Thoracic aorta (tissue), 2 donors: ENCODE measurements at places on chromosomes 6 and 20.

DNA sequence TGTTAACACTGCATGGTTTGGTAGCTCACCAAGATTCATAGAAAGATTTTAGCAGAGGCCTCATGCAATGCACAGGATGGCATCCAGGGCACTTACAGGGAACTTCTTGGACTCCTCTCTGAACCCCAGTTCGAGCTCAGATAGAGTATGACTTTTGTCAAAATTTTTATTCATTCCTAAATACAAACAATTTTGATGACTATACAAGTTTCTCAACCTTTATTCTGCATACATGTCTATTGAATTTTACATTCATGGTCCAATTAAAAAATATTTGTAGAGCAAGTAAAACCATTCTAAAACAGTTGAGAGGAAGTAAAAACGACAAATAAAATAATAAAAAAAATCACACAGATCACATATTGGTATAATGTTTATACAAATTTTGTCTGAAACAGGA lies 219.0 kb upstream of the MAN1A1 start:
- DNase-seq, result no peak

DNA sequence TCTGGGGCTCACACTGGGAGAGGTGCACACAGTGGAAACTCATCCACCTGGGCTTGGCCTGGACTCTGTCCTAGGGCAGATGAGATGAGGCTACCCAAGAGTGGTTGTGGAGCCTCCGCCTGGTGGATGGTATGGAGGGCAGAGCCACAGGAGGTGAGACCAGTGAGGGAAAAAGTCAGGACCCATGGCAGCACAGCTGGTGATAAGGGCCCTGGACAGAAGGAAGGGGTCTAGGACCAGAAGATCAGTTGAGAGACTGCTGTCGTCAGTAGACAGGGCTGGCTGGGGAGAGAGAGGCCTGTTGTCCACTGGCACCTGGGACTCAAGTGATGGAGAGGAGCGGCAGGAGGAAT lies 29.8 kb downstream of the PLCG1 start:
- DNase-seq, result no peak

GRCh38 chr6:33375143-33375671 lies 16.4 kb upstream of the KIFC1 start:
- DNase-seq, result peak; percentile 56

- no peak for DNase-seq
These were observed 18.2 kb downstream of the GPX5 start for GRCh38 chr6:28543651-28544610.

- DNase-seq, result no peak
These were observed 152.2 kb downstream of the TRIM27 start for GRCh38 chr6:28771401-28772267.

DNA sequence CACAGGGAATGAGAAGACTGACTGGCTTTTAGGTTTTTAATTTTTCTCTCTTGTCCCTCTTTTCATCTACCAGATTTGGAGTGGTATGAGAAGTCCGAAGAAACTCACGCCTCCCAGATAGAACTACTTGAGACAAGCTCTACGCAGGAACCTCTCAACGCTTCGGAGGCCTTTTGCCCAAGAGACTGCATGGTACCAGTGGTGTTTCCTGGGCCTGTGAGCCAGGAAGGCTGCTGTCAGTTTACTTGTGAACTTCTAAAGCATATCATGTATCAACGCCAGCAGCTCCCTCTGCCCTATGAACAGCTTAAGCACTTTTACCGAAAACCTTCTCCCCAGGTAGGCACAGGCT lies 644 bp downstream of the MAD2L1BP start:
- DNase-seq, result no peak

DNA sequence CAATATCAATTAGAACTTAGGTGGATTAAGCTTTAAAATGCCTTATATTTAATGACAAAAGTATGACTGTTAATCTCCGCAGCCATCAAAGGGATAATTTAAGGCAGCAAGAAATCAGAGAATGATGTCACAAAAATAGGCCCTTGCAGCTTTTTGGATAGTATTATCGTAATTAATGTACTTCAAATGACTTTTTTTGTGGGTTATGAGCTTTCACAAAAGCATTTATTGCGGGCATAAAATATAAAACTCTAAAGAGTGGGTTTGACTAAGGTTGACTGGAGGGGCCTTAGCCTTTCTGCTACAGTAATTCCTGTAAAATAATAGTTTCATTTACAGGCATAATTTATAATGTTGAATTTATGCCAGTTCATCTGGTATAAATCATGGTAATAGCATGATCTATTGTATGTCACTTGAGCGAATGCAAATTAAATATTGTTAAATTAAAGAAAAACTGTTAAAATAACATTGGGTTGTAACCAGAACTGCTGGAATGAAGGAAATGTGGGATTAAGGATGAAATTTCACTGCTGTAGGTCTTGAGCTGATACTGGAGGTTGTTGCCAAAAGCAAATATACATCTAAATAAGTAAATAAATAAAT lies 78.5 kb upstream of the ZFP64 start:
- no peak for DNase-seq

DNA sequence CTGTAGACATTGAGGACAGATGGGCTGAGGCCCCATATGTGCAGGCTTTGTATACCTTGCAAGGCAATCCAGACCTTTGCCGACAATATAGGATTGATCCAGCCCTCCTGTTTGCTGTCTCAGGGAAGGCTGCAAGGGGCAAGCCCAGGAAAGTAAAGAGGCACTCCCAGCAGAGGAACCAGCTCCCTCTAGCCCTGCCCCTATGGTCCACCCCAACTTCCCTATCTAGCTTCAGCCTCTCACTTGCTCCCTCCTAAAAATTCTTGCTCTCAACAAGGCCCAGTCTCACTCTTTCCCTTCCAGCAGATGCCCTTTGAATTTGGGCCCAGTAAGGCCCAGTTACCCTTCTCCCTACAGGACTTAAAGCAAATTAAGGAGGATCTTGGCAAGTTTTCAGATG lies 92.6 kb downstream of the JARID2 start:
- DNase-seq, result no peak

DNA sequence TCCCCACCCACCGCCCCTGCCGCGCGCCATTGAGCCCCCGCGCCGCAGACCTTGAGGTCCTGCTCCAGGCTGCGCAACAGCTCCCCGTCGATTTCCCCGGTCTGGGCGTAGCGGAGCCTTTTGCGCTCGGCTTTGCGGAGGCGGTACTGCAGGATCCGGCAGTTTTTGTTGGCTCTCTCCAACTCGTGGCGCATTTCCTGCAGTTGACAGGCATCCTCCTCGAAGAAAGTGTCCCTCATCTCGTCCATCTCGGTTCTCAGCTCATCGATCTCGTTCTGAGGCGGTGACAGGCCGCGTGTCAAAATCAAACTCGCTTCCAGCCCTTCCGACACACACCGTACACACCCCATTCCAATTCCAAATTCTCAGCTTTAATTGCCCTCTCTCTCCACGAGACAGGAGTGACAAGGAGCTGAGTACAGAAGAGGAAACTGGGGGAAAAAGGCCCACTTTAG lies 4.3 kb downstream of the MTCL3 start:
- no peak for DNase-seq

GRCh38 chr6:67639161-67639560 lies 995.9 kb upstream of the ADGRB3 start:
- no peak for DNase-seq

- DNase-seq, result no peak
These were observed 31.8 kb upstream of the DSE start for GRCh38 chr6:116338943-116339342.

DNA sequence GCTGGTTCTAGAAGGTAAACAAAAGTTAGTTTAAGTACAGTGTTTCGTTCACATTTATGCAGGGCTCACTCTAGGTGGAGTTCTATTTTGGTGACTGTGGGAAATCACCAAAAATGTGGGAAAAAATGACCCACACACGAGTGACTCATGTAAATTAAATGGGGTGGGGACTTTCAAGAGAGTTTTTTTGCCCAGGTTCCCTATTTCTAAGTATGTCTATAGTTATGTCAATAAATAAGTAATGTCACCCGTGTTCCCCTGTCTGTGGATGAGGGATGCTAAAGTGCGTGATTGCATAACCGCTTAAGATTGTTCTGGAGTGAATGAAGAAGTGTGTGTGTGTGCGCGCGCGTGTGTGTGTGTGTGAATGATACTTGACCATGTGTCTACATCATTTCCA lies 69.1 kb downstream of the MYB start:
- no peak for DNase-seq

GRCh38 chr6:106770663-106771062 lies 141.3 kb downstream of the QRSL1 start:
- DNase-seq, result no peak

DNA sequence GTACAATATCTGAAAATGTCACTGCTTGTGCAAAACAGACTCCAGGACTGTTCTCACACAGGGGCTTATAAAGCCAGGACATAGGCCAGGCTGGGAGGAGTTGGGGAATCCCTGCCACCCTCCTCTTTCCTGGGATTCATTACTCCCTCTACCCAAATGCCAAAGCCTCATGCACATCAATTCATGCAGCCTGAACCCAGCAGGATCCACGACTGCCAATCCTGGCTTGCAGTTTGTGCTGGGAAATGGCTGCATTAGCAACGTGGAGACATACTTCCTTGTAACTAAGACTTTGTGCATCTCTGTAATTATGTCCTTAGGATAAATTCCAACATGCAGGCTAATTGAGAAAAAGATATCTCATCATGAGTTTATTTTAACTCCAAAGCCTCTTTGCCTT lies 143.8 kb downstream of the SYCP2 start:
- no peak for DNase-seq

DNA sequence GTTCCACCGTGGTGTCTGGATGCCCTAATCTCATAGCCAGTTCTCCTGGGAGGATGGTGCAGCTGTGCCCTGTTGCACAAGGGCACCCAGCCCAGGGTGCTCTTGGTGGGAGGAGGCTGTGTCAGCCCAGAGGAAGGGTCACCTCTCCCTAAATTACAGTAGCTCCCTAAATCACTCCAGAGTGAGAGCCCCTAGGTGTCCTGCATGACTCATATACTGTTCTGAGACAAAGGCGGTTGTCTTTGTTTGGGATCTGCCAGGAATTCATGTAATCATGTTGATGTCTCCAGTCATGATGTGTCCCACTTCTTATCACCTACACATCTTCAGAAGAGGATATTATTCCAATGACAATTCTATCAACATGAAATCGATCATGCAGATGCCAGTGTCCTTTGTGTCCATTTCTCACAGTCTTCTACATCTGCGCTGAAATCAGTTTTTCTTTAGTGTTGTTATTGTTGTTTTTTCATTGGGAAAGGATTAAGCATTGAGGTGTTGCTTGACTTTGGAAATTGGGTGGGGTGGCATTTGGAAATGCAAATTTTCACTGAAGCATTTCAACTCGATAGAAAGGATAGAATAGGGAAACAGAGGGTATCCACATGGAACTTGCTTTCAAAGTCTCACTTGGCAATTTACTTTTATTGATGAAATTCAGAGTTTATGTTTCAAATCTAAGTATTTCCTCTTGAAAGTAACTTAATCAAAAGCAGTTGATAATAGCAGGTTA lies 19.5 kb downstream of the PERP start:
- no peak for DNase-seq

DNA sequence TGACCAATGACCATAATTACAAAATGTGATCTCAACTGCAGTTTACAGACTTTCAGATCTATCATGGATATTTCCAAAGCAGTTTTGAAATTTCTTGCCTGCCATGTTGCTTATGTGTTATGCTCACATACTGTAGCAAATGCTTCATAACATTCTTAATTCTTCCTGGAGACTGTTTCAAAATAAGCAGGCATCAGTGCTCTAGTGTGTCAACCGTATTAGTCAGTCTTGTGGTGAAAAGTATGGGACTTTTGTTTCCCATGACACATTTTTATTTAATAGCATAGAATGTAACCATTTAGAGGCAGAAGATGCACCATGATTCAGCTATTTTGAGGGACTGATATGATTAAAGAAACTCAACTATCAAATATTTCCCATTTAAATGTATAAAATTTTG lies 1.7 kb downstream of the POPDC3 start:
- no peak for DNase-seq

- no peak for DNase-seq
These were observed 6.9 kb downstream of the RPL10A start for GRCh38 chr6:35474942-35475570.

DNA sequence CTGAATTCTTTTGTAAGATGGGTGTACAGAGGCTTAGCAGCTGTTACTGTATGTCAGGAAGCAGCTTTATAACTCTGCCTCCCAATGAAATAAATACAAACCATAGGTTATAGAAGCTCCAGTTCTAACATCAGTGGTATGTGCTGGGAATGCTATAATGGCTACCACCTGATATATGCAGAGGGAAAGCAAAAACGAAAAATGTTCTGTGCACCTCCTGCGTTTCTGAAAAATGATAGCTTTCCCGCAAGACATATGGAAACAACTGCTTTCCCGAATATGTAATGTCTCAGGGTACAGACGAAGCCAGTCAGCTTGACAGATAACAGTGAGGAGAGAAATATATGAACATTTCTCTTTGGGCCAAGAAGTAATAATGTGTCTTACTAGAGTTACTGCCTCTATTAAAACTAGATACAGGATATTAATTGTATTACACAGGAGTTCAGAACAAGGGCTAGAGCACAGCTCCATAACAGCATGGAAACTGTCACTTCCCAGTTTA lies 517.0 kb upstream of the NRSN1 start:
- DNase-seq, result no peak

- no peak for DNase-seq
These were observed 7.7 kb downstream of the BRPF3 start for GRCh38 chr6:36204068-36204753.

GRCh38 chr20:63752411-63753101 lies 13.0 kb downstream of the SLC2A4RG start:
- no peak for DNase-seq

DNA sequence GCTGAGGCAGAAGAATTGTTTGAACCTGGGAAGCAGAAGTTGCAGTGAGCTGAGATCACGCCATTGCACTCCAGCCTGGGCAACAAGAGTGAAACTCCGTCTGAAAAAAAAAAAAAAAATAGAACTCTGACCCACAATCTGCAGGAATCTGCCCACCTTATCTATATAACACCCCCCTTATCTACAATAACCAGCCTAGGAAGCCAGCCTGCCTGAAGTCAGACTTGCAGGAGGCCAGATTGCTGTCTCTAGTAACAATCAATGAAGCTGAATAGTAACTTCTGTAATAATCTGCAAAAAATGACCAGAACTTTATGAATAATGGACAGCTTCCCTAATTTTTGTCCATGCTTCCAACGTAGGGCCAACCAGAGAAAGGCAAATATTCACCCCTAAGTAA lies 352.5 kb downstream of the CD83 start:
- DNase-seq, result no peak
